ENCODE measurements at places on chromosomes 3 and 15. TPM values are rescaled to one million over a fixed set of nuclear protein-coding genes. Genes with fewer than 3 reads are reported as not detected.

Gene COL8A1
- total RNA-seq, result not detected

Gene NR1I2
- not detected for total RNA-seq

Gene PLS1
- total RNA-seq, result 12.2 TPM

Gene LRRFIP2
- 57.6 TPM for total RNA-seq

Gene ALS2CL
- total RNA-seq, result 9.5 TPM

Gene VILL
- total RNA-seq, result not detected

Gene PRR23A
- total RNA-seq, result not detected

Gene FGF7
- not detected for total RNA-seq

Gene GPR62
- total RNA-seq, result not detected

Gene GABRR3
- not detected for total RNA-seq

Gene PLCB2
- 0.55 TPM for total RNA-seq

Gene SNUPN
- 33.6 TPM for total RNA-seq

Gene FBXO40
- not detected for total RNA-seq

Gene ZNF80
- not detected for total RNA-seq

Gene HYKK
- total RNA-seq, result 5.5 TPM

Gene XCR1
- not detected for total RNA-seq

Gene ZNF860
- 0.90 TPM for total RNA-seq

Gene ZNF501
- total RNA-seq, result not detected

Gene FOXL2
- total RNA-seq, result 5.3 TPM

Gene GPR27
- total RNA-seq, result 2.5 TPM

Gene SH3BP5
- 18.4 TPM for total RNA-seq

Gene ST8SIA2
- 0.53 TPM for total RNA-seq

Gene ADCY5
- 0.32 TPM for total RNA-seq

Gene CHDH
- 1.4 TPM for total RNA-seq

Gene PPIP5K1
- 8.7 TPM for total RNA-seq

Gene SKOR1
- 0.06 TPM for total RNA-seq

Gene MUSTN1
- not detected for total RNA-seq

Gene SPSB4
- 0.38 TPM for total RNA-seq

Gene RYR3
- total RNA-seq, result 0.02 TPM

Gene SAMD7
- total RNA-seq, result not detected

Gene TIMP4
- 10.8 TPM for total RNA-seq

Gene RLBP1
- not detected for total RNA-seq

Gene ASB14
- total RNA-seq, result not detected

Gene ZPLD1
- 0.05 TPM for total RNA-seq

Gene TGM5
- not detected for total RNA-seq

Gene NUTM1
- not detected for total RNA-seq

Gene TGM4
- 0.12 TPM for total RNA-seq

Gene GOLGA8T
- total RNA-seq, result 1.6 TPM

Gene SHQ1
- total RNA-seq, result 16.2 TPM

Gene GPR176
- total RNA-seq, result 9.4 TPM

Gene ISL2
- total RNA-seq, result 4.7 TPM

Gene KNSTRN
- total RNA-seq, result 50.0 TPM

Gene TNFSF10
- 0.14 TPM for total RNA-seq

Gene ZCWPW2
- total RNA-seq, result not detected

Gene TM4SF4
- 40.4 TPM for total RNA-seq

Gene STARD5
- 2.3 TPM for total RNA-seq

Gene IMPG2
- 0.04 TPM for total RNA-seq

Gene LRTM1
- not detected for total RNA-seq

Gene CHRNA5
- 32.6 TPM for total RNA-seq

Gene CPLX3
- 0.07 TPM for total RNA-seq

Gene XRN1
- total RNA-seq, result 6.0 TPM
